ENCODE measurements at places on chromosomes 4 and X.

GRCh38 chr4:16187455-16187854 lies 38.8 kb downstream of the TAPT1 start:
- DNase-seq: no peak

GRCh38 chrX:40544343-40545266 lies 36.2 kb upstream of the ATP6AP2 start:
- DNase-seq: no peak

GRCh38 chr4:77817304-77818072 lies 1.7 kb downstream of the CNOT6L start:
- no peak for DNase-seq

GRCh38 chr4:176601124-176601523 lies 191.6 kb downstream of the VEGFC start:
- DNase-seq: no peak

DNA sequence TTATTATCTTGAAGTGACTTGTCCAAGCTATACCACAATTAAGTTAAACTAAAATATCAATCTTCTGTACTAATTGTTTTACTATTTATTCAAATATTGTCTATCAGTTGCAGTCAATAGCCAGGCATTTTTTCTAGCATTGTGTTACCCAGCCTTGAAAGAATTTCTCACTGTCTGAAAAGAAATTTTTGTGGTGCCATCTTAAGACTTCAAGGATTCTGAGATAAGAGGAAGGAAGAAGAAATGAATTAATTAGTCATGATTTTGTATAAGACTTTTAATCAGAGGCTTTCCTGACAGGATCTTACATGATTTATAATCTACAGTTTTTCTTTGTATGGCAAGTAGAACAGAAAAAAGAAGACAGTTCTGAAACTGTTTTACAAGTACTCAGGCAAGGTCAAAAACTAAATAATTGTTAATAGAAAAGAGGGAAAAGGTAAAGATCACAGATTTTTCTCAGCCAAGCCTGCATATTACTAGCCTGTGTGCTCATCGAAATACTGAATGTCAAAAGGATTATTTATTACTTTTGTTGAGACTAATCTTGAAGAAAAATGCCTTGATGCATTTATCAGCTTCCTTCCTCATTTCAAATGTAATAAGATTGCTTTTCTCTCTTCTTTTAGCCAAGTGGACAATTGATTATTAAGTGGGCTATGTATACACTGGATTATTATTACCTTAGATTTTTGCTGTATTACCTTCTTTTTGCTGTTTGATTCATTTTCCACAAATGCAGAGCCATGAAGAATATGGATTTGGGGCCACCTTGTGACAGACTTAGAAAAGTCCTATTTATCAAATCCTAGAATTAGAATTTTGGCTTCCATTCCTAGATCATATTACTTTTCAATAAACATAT lies 53.8 kb downstream of the CXCL1 start:
- DNase-seq: peak; percentile 18

All from left lung (tissue), 14 donors.